Activated T-helper 1 cell treated with Interleukin-2 at 50 U/mL for 16 hours (primary cell): ENCODE measurements at places on chromosomes 3 and 15.

- DNase-seq: no peak
Observed at GRCh38 chr3:112089956-112090886, 4.0 kb downstream of the C3orf52 start.

- peak; percentile 81 for DNase-seq
Observed at GRCh38 chr3:44976002-44976815, at the start of the genes EXOSC7 and ZDHHC3. TSS of gene EXOSC7 (plus strand) at chr3:44976244. CDS start at chr3:44976278, 34 bp downstream. TSS of gene ZDHHC3 (minus strand) at chr3:44976174. CDS start at chr3:44959436, 16,738 bp downstream.

DNA sequence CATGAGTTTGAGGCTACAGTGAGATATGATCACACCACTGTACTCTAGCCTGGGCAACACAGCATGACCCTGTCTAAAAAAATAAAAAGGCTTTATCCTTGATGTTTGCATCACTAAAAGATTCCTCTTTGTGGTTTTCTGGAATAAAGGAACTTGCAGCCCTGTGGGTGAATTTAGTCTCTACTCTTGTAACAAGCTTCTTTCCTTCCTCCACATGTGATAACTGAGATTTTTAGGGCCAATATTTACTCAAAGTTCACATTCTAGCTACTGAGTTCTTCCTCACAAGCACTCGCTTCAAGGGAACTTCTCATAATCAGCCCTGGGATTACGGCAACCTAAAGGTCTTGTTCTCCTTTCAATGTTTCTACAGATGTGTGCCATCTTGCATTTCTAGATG is 24.6 kb downstream of the COMMD2 start:
- no peak for DNase-seq

DNA sequence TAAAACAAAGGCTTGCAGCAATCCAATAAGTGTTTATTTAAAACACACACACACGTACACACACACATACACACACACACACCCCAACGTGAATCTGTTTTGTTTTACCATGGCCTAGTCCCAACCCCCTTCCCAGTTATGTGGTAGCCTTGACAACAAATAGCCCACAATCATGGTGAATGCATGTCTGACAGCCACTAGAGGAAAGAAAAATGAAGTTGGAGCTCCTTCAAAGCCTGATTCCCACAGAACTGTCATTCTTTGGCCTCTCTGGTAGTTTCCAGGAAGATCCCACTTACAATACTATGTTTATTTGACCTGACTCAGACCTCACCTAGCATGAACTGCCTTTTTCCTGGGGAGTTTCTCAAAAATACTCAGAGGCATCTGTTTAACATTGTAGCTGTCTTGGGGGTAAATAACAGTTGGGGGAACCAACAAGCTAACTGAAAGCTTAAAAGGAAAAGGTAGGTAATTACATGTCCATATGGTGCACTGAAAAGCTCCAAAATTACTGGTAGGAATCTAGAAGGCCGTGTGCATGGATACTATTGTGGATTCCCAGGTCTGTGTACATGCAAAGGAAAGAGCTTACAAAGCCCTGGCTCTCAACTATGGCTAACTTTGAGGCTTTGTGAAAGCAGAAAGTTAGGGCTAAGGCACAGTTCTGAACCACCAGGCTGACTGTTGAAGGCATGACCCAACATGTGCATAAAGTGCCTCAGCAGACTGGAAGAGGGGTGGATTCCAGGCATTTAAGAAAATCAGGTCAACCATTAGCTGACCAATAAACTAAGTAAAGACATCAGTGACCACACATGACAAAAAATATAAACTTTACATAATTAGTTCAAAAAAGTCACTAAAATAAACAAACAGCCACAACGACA is 65.3 kb downstream of the FAIM start:
- DNase-seq: no peak

DNA sequence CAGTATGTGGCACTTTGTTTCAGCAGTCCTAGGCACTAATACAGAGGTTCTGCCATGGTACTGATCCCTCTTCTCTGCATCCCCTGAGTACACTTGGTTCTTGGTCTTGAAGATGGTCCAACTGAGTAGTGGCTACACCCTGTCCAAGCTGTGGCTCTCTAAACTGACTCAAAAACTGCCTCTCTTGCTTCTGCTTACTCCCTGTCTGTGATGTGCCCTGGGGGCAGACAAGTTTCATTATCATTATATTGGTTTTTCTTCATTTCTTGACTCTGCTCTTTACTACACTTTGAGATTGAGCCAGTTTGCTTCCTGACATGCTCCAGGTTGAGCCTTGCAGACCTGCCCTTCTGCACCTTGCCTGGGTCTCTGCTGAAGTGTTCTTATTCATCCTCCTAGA is 18.9 kb upstream of the ST3GAL6 start:
- no peak for DNase-seq

DNA sequence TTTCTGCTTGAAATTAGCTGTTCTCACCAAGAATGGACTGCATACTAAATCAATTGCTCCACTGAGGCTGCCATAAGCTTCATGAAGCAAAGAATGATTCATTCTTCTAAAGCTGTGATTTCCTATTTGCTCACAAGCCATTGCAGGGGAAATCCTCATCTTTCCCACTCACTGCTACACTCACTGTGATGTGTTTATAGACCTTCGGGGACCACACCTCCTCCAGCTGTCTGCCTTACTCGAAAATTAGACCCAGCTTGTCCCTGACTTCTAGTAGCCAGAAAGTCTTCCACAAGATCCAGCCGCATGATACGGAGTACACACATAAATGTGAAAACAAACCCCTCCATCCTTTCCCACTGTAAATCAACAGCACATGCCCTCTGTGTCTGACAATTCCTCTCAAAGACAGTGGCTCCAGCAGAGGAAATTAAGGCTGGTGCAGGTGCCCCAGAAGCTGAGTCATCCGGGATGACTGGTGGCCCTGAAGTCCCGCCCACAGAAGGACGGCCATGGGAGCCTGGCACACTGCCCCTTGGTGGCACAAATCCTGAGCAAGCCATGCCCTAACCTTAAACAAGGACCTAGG is 172.0 kb downstream of the STT3B start:
- DNase-seq: no peak
